Activated CD4-positive, alpha-beta T cell treated with anti-CD3 and anti-CD28 coated beads for 1 hour (primary cell): ENCODE measurements at places on chromosomes 1 and 21.

- DNase-seq: no peak
Measured at GRCh38 chr1:54767526-54767925, 3.2 kb upstream of the PARS2 start.

DNA sequence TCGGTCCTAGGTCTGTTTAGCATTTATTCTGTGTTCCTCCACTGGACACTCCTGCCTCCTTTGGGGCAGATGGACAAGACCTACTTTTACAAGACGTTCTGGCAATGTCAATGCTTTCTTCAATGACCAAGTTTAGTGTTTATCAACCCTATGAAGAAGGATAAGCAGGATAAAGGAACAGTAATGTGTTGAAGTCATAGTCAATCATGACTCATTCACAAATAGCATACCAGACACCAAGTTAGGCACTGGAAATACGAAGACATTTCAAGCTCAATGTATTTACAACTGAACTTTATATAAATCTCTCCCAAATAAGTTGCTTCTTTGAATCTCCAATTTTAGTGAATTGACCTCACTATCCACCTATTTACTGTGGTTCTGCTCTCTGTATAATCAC lies 4.8 kb upstream of the SLC35D1 start:
- no peak for DNase-seq

- no peak for DNase-seq
Measured at GRCh38 chr1:226364514-226364899, 43.4 kb downstream of the PARP1 start.

GRCh38 chr1:201648907-201649721 lies 110.2 kb downstream of the NAV1 start:
- no peak for DNase-seq

- DNase-seq: no peak
Measured at GRCh38 chr1:49102752-49103151, 326.1 kb upstream of the BEND5 start.

DNA sequence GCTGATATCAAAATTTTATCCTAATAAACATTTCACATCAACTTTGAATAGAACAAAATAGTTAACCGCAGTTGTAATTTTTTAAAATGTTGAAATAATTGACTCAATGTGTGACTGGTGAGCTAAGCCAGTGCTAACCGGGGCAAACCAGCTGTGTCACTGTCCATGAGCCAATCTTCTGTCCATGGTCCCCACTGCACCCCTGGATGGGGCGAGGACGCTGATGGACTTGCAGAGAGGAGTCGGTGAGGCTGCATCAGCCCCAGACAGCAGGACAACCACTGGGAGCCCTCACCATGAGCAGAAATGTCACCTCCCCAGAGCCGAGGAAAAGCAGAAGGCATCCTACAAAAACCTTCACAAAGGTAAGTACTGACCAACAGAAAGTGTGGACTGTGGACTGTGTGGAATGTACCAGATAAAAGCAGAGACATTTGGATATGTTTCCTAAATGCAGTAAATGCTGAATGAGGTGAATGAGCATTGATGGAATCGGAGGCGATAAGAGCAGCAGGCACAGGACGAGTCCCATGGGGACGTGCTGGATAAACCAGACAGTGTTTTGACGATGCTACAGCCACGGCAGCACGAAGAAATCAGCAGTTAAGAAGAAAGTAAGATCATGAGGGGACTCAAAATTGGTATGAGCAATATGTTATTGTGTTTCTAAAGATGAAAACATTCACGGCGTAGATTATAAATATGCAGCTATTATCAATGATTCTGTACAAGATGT lies 115.0 kb upstream of the BACE2 start:
- no peak for DNase-seq

DNA sequence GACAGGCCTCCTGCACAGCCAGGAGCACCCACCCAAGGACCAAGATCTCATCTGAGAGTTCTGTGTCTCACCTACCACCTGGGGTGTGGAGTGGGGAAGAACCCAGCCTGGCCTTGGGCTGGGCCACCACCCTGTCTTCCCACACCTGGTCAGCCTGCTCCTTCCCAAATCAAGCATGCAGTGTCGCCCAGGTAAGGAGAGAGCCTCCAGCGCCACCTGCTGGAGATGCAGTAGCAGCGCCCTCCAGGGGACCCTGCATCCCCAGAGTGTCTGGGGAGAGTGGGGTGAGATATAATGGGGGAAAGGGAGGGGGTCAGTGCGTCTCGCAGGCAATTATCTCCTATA lies 32.3 kb downstream of the KIAA2013 start:
- DNase-seq: peak; percentile 55

DNA sequence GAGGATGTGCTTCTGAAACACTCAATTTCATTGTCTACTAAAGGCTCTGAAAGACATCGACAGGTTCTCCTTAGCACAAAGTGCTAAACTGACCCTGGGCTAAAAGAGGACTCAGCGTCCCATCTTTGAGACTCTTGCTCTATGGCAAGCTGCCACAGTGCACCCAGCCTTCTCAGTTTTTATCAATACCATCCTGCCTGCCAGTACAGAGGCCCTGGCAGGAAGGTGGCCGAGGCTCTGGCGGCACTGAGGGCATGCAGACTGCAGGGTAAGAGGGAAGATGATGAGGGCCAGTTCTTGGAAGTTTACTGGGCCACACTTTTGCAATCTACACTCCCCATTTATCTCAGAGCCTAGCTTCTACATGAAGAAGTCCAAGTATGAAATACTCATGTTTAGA lies 5.3 kb downstream of the OLFML2B start:
- DNase-seq: no peak
